ENCODE measurements at places on chromosomes 6 and 20. TPM values are rescaled to one million over a fixed set of nuclear protein-coding genes. Genes with fewer than 3 reads are reported as not detected.

Gene SYCP2
- 4.8 TPM for total RNA-seq

Gene COL9A3
- not detected for total RNA-seq

- H3K27ac ChIP-seq = peak overlapping the region; percentile 97
- H3K4me3 ChIP-seq = peak overlapping the region; percentile 45
- H3K4me1 ChIP-seq = peaks cover 94% of the 10 kb centered on the region
- DNase-seq = no peak
- peaks cover 2% of the 10 kb centered on the region for H3K27me3 ChIP-seq
Observed at GRCh38 chr6:155155787-155156447, 107.9 kb upstream of the CLDN20 start.

DNA sequence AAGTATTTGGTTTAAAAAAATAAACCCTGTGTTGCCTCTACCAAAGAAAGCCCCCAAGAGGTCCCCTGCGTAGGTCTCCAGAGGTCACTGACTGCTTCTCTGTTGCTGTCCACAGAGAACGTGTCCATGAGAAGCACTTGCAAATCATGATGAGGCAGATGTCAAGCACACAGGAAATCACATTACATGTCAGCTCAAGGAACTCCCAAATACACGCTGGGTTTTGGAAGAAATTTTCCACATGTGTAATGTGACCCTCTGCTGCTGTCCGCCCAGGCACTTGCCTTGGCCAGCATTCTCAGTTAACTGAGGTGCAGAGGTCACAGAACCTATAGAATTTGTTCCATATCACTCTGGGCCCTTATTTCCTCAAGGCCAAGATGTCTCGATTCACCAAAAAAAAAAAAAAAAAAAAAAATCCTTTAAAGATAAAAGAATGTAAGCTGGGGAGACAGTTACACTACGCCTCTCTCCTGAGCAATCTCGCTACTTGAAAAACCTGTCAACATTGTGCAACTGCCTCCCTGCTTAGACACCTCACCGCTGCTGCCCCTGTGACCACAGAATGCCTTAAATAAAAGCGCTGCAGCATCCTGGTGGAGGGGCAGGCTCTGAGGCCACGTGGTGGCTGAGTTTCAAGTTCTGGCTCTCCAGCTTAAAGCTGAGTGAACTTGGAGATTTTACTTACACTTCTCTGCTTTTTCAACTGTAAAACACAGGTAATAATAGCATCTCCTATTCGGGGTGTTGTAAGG, 42.3 kb downstream of the SLC22A23 start:
- H3K27me3 ChIP-seq = peaks cover 2% of the 10 kb centered on the region
- no peak overlapping the region for H3K27ac ChIP-seq
- no peak for DNase-seq
- H3K36me3 ChIP-seq = no peaks in the 10 kb centered on the region
- peaks cover 9% of the 10 kb centered on the region for H3K4me1 ChIP-seq
- H3K4me3 ChIP-seq = no peak overlapping the region

- no peak overlapping the region for H3K4me3 ChIP-seq
- no peak for DNase-seq
- H3K27me3 ChIP-seq = no peaks in the 10 kb centered on the region
- no peaks in the 10 kb centered on the region for H3K36me3 ChIP-seq
- peaks cover 9% of the 10 kb centered on the region for H3K4me1 ChIP-seq
- H3K27ac ChIP-seq = no peak overlapping the region
Observed at GRCh38 chr6:44788387-44788981, 401.0 kb downstream of the CDC5L start.

DNA sequence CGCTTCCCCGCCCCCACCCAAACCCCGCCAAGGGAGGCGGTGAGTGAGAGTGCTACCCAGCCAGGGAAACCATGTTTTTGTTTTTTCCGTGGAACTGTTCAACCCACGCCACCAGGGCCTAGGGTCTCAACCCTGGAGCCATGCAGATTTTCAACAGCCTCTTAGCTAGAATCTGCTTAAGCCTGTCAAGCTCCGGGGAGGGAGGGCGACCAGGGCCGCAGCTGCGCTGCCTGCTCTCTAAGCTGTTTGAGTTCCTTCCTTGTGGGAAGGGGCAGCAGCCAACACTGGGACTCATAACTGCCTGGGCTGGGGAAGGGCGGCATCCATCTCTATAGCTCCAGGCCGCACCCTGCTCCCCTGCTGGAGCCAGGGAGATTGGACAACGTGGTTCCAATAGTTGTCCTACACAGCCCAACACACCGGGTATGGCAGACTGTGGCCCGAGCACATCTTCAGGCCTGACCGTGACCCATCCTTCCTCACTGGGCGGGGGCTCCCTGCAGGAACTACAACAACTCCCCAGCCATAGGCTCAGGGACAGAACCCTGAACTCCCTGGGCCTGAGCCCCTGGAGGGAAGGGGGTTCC, 1065.7 kb upstream of the MANEA start:
- H3K36me3 ChIP-seq = no peaks in the 10 kb centered on the region
- H3K27ac ChIP-seq = no peak overlapping the region
- H3K4me1 ChIP-seq = no peaks in the 10 kb centered on the region
- H3K4me3 ChIP-seq = no peak overlapping the region

- peaks cover 7% of the 10 kb centered on the region for H3K36me3 ChIP-seq
- peaks cover 47% of the 10 kb centered on the region for H3K4me1 ChIP-seq
- DNase-seq = no peak
- H3K27ac ChIP-seq = peak overlapping the region; percentile 94
- no peaks in the 10 kb centered on the region for H3K27me3 ChIP-seq
Observed at GRCh38 chr20:41004531-41005360, 23.9 kb upstream of the TOP1 start.

Data from activated T-helper 1 cell treated with anti-CD3 and anti-CD28 coated beads, Interleukin-12 subunit alpha, Interleukin-12 subunit beta, Interleukin-2, Interleukin-4 antibody, amounts not matched to agents 30 ng/mL and 10 ng/mL and 1 ng/mL, durations not matched to agents 14 hours and 24 hours and 36 hours (primary cell).